NCI-H1105 (cell line): ENCODE measurements at places on chromosomes 1 and 21.
A peak's percentile ranks its signal among the peaks of the same experiment; 100 is the strongest.

- peak; percentile 33 for DNase-seq
Measured at GRCh38 chr1:28812669-28813468, 899 bp downstream of the OPRD1 start.

DNA sequence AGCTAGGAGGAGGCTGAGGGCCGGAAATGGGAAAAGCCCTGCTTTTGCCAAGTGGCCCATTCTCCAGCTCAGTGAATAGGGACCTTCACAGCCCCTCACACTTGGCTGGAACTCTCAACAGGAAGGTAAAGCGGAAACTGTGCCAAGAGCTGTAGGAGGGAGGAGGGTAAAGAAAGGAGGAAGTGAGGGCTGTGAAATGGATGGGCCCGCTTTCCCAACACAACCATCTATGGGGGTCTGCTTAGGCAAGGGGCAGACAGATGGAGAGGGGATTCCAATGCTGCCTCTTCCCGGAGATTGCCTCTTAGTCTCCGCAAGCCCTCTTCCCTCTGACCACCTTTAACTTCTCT, 5.2 kb downstream of the INKA2 start:
- no peak for DNase-seq

DNA sequence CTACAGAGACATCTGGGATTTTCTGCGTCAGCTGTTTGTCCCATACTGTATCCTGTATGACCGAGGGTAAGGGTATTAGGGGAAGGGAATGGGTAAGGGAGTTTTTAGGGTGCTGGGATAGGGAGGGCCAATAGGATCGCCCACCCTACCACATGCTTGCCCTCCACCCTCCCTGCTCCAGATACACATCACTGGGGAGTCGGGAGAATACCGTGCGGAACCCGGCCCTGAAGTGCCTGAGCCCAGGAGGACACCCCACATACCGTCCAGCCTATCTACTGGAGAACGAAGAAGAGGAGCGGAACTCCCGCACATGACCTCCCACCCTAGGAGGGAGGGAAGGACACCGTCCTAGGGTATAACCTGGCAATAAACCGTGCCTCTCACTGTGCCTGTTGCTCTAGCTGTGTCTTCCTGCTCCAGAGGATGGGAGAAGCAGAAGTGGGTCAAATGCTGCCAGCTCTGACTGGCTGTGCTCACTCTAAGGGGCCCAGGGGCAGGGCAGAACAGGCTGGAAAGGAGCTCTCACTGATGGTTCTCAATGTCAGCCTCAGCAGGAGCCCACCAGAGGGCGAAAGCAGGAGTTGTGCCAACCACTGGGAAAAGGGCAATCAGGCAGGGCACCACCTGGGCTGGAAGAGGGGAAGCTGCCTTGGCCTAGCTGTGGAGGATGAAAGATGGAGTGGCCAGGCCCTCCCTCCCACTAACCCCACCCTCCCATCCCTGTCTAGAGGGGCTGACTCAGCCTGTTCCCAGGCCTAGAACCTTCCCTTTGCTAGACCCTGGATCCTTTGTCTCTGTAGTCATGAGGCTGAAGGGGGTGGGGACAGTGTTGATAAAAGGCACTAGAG, 440 bp upstream of the LENEP start:
- peak; percentile 36 for DNase-seq

DNA sequence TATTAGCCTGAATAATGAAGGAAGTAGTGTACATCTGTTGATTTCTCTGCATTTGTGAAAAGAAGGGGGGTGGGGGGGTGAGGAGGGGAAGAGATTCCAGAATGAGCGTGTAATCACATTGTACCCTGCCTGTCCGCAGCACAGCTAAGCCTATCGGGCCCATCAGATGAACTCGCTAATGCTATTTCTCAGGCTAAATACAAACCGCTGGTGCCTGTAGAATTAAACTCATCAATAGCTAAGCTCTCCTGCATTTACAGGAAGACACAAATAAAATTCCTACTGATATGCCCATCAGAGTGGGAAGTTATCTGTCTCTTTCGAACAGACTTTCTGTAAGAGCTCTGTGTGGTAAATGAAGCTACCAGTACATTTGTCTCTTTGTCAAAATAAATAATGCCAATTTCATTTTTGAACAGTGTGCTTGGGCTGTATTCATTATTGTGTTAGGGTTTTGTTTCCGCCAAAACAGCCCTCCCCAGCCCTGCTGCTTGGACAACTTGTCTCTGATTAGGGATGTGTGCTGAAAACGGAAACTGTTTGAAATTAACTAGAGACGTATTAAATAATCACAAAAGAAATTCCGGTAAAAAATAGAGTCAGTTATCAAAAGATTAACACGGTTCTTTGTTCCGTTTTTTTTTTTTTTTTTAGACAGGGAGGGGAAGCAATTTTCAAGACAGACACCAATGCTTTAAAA, 305.4 kb downstream of the TTLL7 start:
- DNase-seq: no peak

- no peak for DNase-seq
Measured at GRCh38 chr1:41560931-41561330, 76.4 kb upstream of the EDN2 start.

DNA sequence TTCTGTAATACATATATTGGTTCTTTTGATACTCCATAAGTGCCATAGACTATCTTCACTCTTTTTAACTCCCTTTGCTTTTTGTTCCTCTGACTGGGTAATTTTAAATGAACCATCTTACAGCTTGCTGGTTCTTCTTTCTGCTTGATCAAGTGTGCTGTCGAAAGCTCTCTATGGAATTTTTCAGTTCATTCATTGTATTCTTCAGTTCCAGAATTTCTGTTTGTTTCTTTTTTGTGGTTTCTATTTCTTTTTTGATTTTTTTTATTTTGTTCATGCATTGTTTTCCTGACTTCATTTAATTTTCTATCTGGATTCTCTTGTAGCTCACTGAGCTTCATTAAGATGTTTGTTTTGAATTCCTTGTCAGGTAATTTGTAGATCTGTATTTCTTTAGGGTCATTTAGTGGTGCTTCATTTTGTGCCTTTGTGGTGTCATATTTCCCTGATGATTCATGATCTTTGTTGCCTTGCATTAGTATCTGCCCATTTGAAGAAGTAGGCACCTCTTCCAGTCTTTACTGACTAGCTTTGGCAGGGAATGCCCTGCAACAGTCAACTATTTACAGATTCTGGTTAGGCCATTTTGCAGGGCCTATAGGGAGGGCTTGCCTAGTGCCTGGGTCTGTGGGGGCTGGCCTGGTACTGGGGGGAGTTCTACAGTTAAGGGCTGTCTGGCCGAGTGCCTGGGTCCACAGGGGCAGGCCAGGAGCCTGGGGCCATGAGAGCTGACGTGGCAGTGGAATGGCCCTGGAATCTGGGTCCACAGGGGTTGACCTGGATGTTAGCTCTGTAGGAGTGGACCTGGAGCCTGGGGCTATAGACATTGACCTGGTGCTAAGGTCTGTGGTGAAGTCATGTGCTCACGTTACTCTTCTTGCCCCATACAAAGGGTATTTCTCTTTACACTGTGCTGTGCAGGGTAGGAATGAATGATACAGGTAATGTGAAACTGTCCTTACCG, 89.7 kb downstream of the MAGI3 start:
- DNase-seq: no peak

GRCh38 chr1:94015489-94015817, 105.5 kb downstream of the ABCA4 start:
- DNase-seq: no peak

- no peak for DNase-seq
Measured at GRCh38 chr1:205812271-205812877, 624 bp downstream of the SLC41A1 start.

- peak; percentile 15 for DNase-seq
Measured at GRCh38 chr1:223513309-223513708, 120.1 kb downstream of the CCDC185 start.

- no peak for DNase-seq
Measured at GRCh38 chr1:189323091-189323490, 1154.6 kb downstream of the BRINP3 start.

- no peak for DNase-seq
Measured at GRCh38 chr1:234631721-234632125, 21.7 kb upstream of the IRF2BP2 start.
